ENCODE measurements at places on chromosomes 2 and 18.

- no peak for DNase-seq
These were observed 115.7 kb downstream of the ACKR3 start for GRCh38 chr2:236685361-236685760.

DNA sequence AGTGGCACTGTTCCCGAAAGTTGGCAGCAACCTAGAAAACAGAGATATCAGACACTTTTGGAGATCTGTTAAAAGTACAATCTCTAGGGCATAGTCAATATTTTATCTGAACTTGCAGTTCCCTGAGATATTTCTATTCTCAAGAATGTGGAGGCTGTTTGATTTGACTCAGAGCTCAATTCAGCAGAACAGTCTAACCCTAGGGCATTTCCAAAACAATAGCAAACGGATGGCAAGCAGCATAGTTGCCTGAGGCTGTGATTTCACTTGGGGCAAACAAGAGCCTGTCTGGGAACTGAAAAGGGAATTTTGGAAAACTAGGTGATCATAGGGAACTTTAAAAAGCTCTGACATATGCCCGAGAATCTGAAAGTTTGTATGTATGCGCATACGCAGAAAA lies 772.8 kb upstream of the LRRTM1 start:
- DNase-seq, result no peak

GRCh38 chr2:114389021-114389420 lies 53.4 kb upstream of the DPP10 start:
- no peak for DNase-seq

- no peak for DNase-seq
These were observed 137.4 kb upstream of the CDCA7 start for GRCh38 chr2:173217116-173217840.

- DNase-seq, result no peak
These were observed 255.1 kb downstream of the MYT1L start for GRCh38 chr2:2075875-2076529.

DNA sequence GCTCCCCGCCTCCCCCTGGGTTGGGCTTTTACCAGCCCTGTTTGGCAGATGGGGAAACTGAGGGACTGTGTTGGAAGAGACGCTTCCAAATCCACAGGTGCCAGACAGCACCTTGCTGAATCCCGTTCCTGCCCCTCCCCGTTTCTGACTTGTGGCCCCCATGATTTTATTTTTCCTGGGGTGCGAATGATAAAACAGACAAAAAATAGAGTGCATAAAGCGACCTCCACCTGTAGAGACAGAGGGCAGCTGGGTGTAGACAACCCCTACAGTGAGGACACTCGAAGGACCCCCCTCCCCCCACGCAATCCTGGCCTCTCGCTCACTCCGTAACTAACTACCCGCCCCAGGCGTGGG lies 2.2 kb upstream of the CTDSP1 start:
- DNase-seq, result no peak

- no peak for DNase-seq
These were observed 36.3 kb upstream of the NABP1 start for GRCh38 chr2:191641609-191642008.

GRCh38 chr2:162060532-162060931 lies 13.5 kb downstream of the DPP4 start:
- DNase-seq, result no peak

GRCh38 chr18:53952700-53953099 lies 271.8 kb downstream of the MBD2 start:
- DNase-seq, result no peak

- no peak for DNase-seq
These were observed 190.4 kb downstream of the FMNL2 start for GRCh38 chr2:152525277-152525838.

DNA sequence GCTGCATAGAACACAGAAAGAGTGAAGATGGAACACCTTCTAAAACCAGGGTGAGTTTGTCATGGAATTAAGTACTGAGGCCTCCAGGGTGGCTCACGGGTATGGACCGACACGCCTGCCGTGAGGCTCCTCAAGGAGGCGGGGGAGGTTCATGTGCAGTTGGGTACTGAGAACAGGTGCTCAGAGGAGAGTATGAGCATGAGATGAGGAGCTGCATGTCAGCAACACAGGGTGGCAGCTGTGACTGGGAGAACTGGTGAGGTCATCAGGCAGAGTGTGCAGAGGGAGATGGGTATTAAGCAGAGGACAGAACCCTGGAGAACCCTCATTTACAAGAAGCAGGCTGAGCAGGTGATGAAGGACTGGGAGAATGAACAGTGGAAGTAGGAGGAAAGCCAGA lies 63.2 kb upstream of the KLHL29 start:
- DNase-seq, result no peak

- no peak for DNase-seq
These were observed 183.1 kb downstream of the MYCN start for GRCh38 chr2:16123421-16123820.

GRCh38 chr2:80002568-80003157 lies 301.9 kb downstream of the LRRTM1 start:
- DNase-seq, result no peak

GRCh38 chr2:44131177-44131576 lies 37.5 kb upstream of the PPM1B start:
- DNase-seq, result no peak
